ENCODE measurements at places on chromosomes 6 and 20. TPM values are rescaled to one million over a fixed set of nuclear protein-coding genes. Genes with fewer than 3 reads are reported as not detected.

Gene ZC2HC1B
- not detected for total RNA-seq

Gene CDH26
- total RNA-seq: 0.22 TPM

Gene CST2
- total RNA-seq: not detected

Gene BMP2
- not detected for total RNA-seq

Gene EYS
- total RNA-seq: 0.13 TPM

Gene CYP39A1
- not detected for total RNA-seq

DNA sequence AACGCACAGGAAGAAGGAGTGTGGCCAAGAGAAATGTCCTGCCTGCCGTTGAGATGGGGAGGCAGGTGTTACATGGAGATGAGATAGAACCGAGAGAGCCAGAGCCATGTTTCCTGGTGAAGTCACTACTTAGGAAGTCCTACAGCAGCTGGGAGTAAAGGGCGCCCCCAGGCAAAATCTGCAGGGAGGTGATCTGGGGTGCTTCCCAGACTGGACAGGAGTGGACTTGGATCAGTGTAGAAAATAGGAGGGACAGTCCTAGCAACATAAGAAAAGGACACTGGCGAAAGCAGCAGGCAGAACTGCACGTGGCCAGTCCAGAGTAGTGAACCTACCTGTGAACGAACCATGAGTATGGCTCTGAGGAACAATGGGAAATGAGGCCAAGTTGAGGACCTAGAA, 85.3 kb downstream of the CD164 start:
- peak; percentile 66 for DNase-seq

DNA sequence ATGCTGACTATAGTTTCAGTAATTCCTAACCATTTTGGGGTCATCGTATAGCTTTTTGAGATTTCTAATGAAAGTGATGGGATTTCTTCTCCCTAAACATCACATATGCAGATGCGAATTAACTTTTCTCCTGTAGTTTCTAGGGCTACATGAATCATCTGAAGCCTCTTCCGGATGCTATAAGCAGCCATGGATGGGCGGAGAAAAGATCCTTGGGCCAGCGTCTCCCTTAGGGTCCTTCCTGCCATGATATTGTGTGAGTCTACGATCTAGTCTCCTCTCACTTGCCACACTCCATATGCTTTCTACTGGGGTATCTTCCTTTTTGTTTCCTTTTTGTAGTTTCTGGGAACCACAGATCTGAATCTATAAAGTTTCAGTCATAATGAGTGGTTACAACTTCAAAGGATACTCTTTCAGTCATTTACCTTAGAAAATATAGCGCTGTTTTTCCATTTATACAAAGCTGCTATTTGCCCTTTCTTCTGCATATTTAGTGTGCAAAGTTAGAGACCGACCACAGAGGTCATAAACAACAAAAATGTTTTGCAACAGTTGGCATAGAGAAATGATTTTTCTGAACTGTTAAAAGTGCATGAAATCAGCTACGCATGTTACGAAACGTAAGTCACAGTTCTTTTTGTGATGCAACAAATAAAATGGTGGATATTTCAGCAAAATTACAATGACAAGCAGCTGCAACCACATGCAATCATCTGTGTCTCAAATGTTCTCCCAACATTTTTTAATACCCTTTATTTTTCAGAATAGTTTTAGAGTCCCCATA, 396.2 kb upstream of the SLC35B3 start:
- DNase-seq: no peak

DNA sequence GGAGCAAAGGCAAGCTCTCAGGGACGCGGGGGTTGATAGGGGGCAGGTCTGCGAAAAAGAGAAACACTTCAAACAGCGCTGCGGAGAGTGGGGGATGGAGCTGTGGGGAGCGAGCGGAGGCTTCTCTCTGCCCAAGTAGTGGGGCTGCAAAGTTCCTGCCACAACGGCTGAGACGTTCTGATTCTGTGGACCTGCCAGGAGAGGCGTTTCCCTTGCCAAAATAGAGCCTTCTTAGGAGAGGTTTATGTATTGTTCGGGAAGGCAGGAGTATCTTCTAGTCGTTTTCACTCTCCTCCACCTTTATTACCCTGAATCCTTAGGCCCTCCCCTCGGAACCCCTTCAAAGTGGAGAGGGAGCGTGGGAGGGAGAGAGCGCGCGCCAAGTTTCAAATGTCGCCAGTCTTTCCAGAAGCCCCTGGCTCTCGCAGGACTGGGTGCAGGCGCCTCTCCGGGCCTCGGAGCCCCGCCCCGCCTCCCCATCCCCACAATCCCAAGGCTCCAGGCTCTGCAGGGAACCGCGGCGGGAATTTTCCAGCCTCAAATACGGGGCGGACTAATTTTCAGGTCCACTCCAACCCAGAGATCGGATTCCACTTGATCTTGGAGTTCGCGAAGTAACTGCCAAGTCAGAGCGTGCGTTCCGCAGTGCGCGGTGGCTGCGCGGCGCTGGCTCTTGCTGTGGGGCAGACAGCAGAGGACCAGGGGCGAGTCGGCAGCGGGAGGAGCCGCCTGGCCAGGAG, 10.0 kb upstream of the POU3F2 start:
- DNase-seq: no peak

DNA sequence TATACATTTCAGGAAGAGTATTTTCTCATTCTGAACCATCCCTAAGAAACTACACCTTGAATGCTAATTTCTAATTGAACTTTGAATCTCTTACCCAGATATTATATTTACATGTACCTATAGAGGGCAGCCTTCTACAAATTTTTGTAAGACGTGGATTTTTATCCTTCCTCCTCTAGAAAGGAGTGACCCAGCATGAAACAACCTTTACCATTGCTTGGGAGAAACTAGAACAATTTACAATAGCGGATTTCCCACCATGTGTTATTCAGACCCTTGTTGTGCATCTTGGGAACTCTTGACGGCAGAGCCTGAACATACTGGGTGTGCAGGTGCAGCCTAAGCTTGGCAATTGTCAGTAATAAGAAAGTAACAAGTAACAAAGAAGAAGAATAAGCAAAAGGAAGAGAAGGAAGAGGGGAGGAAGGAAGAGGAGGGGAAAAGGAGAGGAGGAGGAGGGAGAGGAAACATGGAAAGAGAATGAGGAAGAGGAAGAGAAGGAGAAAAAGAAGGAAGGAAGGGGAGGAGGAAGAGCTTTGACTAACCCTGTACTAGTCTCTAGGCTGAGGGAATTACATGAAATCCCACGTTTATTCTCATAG, 10.8 kb upstream of the TAAR1 start:
- peak; percentile 10 for DNase-seq

GRCh38 chr6:128256095-128256494, 264.3 kb downstream of the PTPRK start:
- DNase-seq: no peak

GRCh38 chr20:11248687-11249638, 575.2 kb upstream of the JAG1 start:
- no peak for DNase-seq

DNA sequence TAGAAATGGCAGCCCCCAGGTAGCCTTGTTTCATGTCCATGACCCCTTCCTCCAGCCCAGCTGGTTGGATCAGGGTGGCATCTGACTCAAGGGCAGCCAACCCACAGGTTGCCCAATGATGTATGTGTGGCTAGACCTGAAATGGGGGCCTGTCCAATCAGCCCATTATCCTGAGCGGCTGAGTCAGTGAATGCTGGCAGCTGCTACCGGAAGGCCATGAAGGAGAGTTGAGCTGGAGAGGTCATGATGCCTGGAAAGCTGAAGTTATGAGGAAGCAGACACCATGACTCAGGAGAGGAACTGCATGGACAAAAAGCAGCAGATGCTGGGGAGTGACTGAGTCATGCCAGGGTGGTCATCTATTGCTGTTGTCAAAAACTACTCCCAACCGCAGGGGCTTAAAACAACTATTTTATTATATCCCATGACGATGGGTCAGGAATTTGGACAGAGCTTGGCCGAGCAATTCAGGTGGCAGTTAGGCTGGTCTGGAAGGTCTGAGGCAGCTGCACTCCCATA, 67.3 kb downstream of the MDGA1 start:
- DNase-seq: peak; percentile 66

DNA sequence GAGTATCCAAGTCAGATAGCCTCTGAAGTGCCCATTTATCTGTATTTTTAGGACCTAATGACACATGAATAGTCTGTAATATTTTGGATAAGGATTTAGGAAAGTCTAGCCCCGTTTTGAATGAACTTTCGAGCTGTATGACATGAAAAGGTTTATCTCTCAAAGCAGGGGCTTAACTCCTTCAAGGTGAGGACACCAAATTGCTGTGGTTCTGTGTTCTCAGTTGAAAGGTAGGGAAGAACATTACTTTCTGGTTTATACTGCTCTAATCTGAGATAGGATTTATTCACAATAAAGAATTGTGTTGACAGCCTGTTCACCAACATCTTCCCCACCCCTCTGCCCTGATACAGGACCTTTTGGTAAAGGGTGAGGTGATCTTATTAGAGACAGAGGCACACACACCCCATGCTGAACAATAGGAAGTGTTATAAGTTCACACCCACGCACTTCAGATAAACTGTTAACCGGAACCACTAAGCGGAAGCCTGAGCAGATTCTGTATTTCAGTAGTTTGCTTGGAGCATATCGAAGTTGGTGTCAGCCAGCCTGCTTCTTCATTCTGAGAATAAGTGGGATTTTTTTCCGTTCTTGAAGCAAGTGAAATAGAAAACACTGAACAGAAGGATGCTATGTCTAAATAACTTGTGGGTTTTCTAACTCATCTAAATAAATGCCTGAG, 223.3 kb downstream of the TMEM242 start:
- DNase-seq: peak; percentile 71

GRCh38 chr20:44838521-44838920, 28.2 kb upstream of the RIMS4 start:
- no peak for DNase-seq

- DNase-seq: no peak
Observed at GRCh38 chr6:28124971-28125353, 553 bp downstream of the ZSCAN16 start.
